ENCODE measurements at places on chromosomes 2 and 18.

DNA sequence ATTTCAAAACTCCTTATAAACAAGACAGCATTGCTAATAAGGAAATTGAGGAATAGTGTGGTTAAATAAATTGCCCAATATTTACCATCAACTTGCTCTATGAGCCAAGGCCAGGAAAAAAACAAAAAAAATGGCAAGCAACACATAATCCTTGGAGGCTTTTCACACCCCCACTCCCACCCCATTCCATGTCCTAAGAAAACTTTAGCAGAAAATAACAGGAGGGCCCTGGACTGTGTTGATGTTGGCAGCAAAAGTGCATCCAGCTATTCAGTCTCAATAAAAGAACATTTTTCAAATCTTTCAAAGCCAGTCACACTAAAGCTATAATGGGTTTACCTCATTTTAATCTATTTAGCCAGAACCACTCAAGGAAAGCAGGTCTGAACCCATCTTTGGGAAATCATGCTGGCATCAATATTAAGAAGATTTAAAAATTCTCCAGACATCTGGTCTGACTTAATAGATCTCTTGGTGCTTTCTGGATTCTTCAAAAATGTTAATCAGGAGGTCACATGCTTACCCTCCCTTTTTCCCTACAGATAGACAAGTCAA lies 34.6 kb upstream of the STK17B start:
- no peak for DNase-seq

- DNase-seq = no peak
These were observed 53.5 kb downstream of the RASGRP3 start for GRCh38 chr2:33529771-33530481.

DNA sequence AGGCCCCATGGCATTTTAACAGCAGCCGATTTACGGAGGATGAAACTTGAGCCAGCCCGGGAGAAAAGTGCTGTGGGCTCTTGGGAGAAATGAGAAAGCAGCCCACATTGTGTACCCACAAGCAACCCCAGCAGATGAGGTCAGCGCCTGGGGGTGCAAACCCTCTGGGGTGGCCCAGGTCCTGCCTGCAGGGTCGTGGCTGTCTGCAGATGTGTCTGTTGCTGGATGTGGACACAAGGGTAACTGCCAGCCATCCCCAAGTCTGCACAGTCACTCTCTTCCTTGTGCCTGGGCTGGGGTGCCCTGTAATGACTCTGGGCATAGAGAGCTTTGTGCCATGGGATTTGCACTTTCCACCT lies 170.8 kb downstream of the PRKCE start:
- DNase-seq = no peak

- DNase-seq = no peak
These were observed 21.4 kb upstream of the HAAO start for GRCh38 chr2:42813763-42814162.

- no peak for DNase-seq
These were observed 109.8 kb downstream of the AGAP1 start for GRCh38 chr2:235603659-235604058.

- no peak for DNase-seq
These were observed 239.9 kb downstream of the CYRIA start for GRCh38 chr2:16425462-16426336.

GRCh38 chr2:236625156-236625690 lies 55.6 kb downstream of the ACKR3 start:
- no peak for DNase-seq

DNA sequence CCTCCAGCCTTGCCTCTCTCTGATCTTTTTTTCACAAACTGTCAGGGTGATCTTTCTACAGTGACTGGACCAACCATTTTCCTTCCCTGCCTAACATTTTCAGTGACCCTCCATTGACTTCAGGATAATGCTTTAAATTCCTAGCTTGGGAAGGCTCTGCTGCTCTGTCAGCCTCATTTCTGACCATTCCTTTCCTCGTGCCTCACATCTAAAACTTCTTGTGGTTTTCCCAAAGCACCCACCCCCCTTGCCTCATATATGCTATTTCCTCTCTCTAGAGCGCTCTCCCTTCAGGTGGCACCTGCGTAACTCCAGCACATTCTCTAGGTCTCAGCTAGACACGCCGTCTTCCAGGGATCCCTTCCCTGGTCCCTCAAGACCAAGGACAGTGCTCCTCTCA lies 37.2 kb downstream of the DRC1 start:
- no peak for DNase-seq

- DNase-seq = no peak
These were observed 24.0 kb downstream of the ZNF385B start for GRCh38 chr2:179837408-179837807.

DNA sequence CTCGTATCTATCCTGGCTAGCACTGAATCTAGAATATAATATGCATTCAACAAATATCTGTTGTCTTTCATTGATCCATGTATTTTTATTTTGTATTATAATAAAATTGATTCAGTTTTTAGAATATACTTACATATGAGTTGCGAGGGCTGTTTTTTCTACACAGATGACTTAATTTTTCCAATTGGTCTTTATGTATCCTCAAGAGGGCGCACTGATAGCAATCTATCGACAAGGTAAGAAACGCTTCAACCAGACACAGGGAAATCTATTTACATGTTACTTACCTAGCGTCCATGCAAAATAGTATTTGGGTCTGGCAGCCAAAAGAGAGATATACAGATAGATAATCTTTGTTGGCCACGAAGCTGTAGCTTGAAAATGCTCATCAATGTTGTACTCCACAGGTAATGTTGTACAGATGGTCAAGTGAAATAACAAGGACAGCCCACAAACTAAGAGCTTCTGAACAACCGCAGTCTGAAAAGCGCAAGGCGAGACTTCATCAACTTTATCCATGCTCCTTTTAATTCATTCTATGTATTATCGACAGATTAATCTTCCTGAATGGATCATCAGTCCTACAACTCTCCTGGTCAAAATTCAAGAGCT lies 35.5 kb upstream of the KIDINS220 start:
- DNase-seq = no peak

DNA sequence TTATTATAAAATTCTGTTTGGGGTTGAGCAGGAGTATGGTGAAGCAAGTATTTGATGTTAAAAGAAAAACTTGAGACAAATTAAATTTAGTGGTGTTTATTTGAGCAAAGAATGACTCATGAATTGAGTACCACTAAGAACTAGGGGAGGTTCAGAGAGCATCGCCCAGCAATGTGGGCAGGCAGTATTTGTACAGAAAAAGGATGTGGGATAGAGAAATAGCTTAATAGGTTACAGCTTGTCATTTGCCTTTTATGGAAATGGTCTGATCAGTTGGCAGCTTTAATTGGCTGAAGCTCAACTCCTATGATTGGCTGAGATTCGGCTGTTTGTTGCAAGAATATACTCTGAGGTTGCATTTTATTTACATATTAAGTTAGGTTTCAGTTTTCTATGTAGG lies 68.2 kb downstream of the LRATD1 start:
- no peak for DNase-seq

DNA sequence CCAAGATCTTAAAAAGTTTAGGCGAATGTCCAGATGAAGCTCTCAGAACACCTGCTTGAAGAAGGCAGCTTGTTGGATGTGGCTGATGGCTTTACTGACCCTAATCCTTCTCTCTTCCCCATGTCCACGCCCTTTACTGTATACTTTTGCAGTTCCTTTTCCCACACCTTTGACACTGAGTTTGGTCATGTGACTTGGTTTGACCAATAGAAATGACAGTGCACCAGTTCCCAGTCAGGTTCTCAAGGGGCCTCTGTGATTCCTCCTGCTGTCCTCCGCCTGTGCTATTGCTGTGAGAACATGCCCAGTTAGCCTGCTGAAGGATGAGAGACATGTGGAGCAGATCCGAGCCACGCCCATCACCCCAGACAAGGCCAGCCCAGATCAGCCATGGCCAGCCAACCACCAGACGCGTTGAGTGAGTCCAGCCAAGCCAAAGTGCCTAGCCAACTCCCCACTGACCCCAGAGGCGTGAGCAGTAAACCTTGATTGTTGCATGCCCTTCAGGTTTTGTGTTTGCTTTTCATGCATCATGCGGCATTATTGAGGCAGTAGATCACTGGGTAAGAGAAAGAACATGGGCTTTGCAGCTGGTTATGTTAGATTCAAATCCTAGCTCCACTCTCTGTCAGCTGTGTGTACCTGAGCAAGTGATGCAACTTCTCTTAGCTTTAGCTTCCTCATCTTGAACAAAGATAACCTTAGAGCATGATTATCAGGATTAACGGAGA lies 258.0 kb upstream of the SIX2 start:
- DNase-seq = no peak

GRCh38 chr2:33122726-33123125 lies 176.0 kb downstream of the LTBP1 start:
- no peak for DNase-seq

- DNase-seq = no peak
These were observed 202.1 kb upstream of the KYNU start for GRCh38 chr2:142675398-142675797.

- no peak for DNase-seq
These were observed 140.8 kb downstream of the FAM210A start for GRCh38 chr18:13585379-13586153.

DNA sequence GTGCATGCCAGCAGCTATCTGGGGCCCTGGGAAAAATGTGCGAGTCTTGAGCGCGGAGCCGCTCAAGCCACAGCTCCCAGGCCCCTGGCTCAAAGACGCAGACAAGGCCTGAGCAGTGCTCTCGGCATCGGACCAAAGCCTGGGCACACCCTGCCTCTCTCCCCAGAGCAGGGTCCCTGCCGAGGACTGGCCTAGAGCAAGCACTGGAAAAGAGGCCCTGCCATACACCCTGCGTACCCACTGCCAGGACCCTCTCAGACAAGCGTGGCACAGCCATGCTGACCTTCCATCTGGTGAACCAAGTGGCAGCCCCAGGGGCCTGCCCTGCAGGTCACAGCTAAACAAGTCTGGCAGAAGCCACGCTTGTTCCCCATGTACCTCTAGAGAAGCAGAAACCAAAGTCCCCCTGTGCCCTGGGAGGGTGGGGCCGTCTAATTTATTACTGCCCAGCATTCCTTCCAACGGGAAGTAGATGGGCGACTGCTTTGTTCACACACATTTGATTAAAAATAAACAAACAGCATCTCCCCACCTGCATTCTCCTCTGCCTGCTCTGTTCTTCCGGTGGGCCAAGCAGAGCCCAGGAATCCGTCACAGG lies 14.0 kb downstream of the STK25 start:
- DNase-seq = no peak

GRCh38 chr18:79354350-79354749 lies 41.4 kb upstream of the NFATC1 start:
- no peak for DNase-seq

DNA sequence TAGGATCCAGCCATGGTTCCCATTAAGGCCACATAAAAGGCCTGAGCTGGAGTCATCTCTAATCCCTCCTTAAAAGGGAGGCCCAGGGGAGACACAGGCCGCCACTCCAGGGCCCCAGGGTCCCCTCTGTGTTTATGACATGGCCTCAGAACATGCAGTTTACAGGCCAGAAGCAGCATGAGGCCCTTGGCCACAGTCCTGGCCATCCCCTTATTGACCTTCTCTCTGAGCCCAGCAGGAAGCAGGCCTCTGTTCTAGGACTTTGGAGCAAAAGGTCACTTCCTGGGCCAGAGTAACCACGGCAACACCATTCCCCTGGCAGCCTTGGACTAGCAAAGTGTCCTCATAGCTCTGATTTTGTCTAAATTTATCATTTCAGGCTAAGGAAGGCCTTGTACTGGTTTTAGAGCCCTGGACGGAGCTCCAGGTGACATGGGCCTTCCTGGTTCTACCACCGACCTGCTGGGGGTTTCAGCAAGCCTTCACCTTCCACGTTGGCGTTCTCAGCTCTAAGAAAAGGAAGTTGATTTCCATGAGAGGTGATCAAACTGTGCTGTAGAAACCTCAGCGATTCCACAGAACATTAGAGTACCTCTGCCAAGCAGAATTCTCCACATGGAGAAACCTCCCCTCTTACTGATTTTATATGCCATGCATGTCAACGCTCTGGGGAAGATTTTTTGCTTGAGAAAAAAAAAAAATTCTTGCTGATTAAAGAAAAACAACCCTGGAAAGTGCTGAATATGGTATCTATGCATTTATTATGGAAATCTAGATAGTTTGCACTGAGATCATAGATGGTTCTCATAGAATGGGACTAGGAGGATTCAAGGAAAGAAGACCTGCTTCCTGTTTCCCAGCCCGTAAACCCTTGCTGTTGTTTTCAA lies 53.7 kb downstream of the HS1BP3 start:
- no peak for DNase-seq

- DNase-seq = no peak
These were observed at the start of gene ACADL for GRCh38 chr2:210224941-210225672. Gene ACADL (minus strand): TSS chr2:210225447. CDS start chr2:210225263, 184 bp downstream.

GRCh38 chr18:22108674-22109073 lies 60.7 kb upstream of the GATA6 start:
- no peak for DNase-seq

GRCh38 chr2:98839292-98839691 lies 96.7 kb downstream of the CRACDL start:
- DNase-seq = no peak

DNA sequence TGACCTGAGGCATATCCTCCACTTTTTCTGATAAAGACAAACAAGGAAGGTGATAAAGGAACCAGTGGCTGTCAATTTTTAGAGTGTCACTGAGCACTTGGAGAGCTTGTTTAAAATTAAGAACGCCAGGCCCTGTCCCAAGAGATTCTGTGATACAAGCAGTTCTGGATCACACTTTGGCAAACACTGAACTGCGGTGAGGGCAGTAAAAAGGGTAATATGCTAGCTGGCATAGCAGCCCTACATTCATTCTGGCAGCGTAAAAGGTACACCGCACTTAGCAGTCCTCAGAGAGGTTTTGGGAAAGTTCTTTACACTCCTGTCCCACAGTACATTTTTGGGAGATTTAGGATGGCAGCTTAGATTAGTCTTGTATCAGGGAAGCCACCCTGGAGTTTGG lies 101.3 kb upstream of the CCDC150 start:
- no peak for DNase-seq

- DNase-seq = no peak
These were observed 123.5 kb downstream of the TANC1 start for GRCh38 chr2:159091976-159092375.

DNA sequence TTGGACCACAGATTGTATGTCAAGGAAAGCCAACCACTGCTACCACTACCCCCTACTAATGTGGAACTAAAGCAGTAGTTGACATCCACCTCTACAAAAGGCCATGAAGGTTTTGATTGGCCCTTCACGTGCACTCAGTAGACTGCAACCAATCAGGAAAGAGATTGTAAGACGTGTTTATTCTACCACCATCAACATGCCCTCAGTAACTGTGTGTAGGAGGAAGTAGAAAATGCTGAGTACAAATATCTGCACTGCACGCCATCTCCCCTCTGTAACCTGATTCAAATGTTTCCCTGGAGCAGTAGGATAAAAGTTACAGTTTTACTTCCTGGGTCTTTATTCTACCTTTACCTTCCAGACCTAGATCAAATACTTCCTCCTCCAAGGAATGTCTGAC lies 2.9 kb upstream of the CASP10 start:
- DNase-seq = no peak

- DNase-seq = no peak
These were observed 130.0 kb downstream of the PLCL1 start for GRCh38 chr2:197934261-197934933.

DNA sequence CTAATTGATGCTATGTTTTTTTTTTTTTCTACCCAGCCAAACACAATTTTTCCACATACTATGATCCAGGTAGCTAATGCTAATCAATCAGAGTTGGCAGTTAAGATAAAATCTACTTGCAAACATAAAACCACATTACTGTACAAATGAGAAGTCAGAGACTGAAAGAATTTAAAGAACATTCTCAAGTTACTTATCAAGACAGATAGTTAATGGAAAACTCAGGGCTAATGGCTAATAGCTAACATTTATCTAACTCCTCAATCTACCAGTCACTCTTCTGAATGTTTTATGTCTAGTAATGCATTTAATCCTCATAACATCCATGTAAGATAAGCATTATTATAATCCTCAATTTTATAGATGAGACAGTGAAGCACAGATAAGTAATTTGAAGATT lies 537.6 kb upstream of the SETBP1 start:
- DNase-seq = no peak

- no peak for DNase-seq
These were observed 333.2 kb upstream of the UBE2E3 start for GRCh38 chr2:180647221-180647620.
